ENCODE measurements at places on chromosomes 1 and 21.

DNA sequence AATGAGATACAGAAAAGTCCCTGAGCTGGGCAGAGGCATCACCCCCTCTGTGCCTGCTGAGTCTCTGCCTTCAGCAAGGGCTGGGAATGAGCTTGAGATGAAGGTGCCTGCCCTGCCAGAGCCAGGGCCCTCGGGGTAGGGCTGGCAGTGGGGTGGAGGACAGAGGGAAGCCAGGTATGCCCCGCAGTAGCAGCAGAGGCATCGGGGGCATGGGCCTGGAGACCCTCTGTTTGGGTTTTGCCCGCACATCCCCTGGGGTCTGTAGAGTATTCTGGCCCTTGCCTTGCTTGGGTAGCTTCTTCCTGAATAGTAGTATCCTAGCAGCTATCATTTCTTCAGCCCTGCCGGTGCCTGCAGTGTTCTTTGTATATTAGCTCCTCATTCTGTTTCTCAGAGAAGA is 33.0 kb downstream of the QSOX1 start:
- no peak for DNase-seq

GRCh38 chr1:2389644-2390043 is 1.7 kb downstream of the MORN1 start:
- no peak for DNase-seq

GRCh38 chr1:118862755-118863154 is 125.4 kb downstream of the TBX15 start:
- DNase-seq = no peak

GRCh38 chr1:2003541-2004131 is at the start of gene CFAP74:
CFAP74 (minus strand) TSS chr1:2003786; CDS start chr1:1990956, 12,830 bp downstream.
- no peak for DNase-seq

DNA sequence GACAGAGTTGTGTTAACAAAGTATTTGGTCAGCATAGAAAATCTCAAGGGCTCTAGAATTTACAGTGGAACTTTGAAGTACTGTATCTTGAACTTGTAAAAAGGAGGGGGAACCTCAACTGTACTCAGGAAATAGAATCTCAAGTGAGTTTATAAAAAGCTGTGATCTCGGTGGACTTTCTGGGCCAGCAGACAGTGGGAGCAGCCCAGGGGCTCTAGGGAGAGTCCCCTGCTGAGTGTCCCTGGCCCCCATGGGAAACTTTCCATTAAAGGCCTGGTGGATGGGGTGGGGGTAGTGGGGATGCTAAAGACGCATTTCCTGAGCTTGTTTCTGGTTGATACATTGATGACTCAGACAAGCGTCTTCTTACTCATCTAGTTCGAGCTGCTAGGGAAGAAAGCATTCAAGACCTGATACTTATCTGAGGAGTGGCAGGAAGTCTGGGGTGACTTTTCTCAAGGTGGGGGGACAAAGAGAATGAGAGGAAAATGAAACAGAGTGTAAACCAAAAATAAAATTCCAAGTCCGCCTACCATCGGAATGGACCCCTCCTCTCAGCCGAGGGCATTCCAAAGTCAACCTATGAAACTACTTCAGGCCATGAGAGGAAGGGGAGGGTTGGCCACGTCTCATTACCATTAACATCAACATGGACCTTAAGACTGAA is 65.5 kb downstream of the NID1 start:
- DNase-seq = peak; percentile 51

GRCh38 chr1:88973520-88974137 is 18.8 kb downstream of the KYAT3 start:
- no peak for DNase-seq

GRCh38 chr1:239633432-239633831 is 247.1 kb downstream of the CHRM3 start:
- no peak for DNase-seq

DNA sequence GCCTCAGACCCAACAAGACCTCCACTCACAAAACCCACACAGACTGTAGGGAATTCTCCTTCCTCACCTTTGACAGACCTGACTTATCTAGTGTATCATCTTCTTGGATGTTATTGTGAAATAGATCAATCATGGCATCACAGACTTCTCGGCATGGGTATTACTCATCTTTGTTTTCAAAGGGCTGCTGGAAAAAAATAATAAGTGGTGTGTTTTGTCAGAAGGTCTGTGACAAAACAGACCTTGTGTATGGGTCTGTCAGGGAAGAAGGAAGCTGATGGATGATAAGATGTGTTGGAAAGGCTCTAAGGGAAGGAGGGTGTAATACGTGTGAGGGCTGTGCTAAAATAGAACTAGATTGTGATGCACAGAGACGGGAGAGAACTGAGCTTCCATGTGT is 13.9 kb upstream of the S100A7 start:
- no peak for DNase-seq

- DNase-seq = no peak
These were observed 1.7 kb upstream of the MRPS15 start for GRCh38 chr1:36465731-36466369.

DNA sequence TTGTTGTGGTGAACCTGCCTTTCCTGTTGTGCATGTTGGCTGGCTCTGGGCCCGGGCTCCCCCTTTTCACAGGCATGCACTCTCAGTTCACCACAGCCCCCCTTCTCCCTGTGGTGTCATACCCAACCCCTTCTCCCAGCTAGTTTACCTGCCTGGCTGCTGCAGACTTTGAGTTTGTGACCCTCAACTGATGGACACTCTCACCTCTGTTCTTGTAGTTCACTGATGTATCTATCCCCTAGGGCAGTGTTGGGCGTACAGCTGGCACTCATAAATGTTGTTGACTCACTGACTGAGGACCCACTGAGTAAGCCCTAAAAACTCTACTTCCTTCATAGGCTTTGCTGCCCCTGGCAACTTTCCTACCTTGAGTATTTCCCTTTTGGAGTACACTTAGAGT is 54.9 kb downstream of the WDR64 start:
- peak; percentile 2 for DNase-seq
